ENCODE measurements at places on chromosomes 5 and 9. TPM values are rescaled to one million over a fixed set of nuclear protein-coding genes. Genes with fewer than 3 reads are reported as not detected.
A peak's percentile ranks its signal among the peaks of the same experiment; 100 is the strongest.

DNA sequence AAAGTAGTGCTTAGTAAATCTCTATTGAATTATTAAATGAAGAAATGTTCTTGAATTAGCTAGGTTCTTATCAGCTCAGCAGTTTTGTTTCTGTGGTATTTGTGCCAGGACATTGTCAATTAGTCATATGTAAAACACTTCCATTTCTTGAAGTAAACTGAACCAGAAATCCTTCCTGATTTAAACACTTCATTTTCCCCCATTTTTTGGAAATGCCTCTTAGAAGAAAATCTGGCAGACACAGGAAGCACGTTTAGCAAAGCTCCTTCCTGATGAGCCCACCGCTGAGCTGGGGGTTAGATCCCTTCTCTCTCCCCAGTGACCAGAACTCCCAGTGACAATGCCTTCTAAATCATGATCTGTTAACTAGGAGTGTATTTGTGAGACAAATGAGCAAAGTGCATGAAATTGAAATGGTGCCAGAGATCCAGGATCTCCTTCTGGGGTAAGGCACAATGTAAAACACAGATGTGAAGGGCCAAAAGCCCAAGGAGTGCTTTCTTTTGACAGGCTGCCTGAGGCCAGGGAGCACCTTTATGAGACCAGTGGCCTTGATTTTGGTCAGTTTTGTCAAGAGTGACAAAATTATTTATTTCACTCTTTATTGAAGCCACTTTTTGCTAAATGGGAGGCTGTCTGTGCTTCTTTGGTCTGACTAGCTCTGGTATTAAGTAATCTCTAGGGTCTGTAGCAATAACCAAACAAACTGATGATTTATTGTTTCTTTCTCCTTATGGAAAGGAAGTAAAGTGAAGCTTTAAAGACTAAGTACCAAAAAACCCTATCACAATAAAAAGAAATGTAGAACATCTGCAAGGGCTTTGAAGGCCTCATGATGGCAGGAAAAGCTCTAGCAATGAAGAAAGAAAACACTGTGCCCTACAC is 25.5 kb upstream of the RUSC2 start:
- H3K27ac ChIP-seq, result no peak overlapping the region
- DNase-seq, result no peak
- peaks cover 30% of the 10 kb centered on the region for H3K27me3 ChIP-seq
- no peaks in the 10 kb centered on the region for H3K4me1 ChIP-seq

DNA sequence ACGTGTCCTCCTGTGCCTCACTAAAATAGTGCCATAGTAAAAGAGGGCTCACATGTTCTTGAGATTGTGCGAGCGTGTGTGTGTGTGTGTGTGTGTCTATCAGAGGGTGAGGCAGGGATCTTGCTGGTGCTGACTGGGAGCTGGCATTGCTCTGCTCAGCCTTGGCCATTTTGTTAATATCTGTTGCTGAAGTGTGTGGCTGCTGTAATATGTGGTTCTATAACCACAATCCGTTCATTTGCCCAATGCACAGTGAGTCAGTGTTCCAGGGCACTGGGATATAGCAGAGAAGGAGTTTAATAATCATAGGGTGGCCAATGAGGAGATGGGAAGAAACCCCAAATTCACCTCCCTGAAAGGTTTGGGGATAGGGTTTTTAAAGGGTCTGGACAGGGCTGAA is 61.3 kb downstream of the RASGRF2 start:
- H3K4me1 ChIP-seq, result peaks cover 51% of the 10 kb centered on the region
- no peak overlapping the region for H3K4me3 ChIP-seq
- no peaks in the 10 kb centered on the region for H3K27me3 ChIP-seq
- H3K36me3 ChIP-seq, result no peaks in the 10 kb centered on the region
- no peak overlapping the region for H3K27ac ChIP-seq

- H3K27ac ChIP-seq, result no peak overlapping the region
- no peak for DNase-seq
- H3K4me3 ChIP-seq, result no peak overlapping the region
- H3K27me3 ChIP-seq, result no peaks in the 10 kb centered on the region
These were observed 186.6 kb downstream of the ATP10B start for GRCh38 chr5:160665460-160665859.

DNA sequence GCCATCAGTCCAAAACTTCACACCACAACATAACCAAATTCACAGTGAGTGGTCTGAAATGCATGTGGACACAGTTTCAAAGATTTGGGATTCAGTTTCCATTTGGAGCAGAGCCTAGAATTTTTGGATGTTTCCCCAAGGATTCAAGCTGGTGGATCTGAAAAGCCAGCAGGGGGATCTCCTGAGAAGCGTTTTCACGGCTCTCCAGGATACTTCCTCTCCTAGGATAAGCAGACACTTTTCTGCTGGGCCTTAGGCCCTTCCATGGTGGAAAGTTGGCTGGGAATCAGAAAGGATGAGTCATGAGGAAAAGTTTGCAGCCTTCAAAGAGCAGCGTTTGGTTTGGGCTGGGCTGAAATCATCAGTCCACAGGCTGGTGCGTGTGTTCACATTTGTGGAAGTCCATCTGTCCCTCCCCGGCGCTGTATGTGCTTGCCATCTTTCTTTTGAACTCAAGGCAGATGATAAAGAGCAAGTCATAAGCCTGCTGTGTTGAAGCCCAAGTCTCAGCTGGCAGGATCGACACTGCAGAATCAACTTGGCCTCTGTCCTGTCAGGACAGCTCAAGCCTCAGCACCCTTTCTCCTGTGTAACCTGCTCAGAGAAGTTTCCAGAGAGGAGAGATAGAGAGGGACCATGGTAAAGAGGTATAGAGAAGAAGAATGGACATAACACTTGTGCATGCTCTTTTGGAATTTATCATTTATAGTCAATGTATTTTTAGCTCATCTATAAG is 152.6 kb upstream of the MSX2 start:
- no peak overlapping the region for H3K27ac ChIP-seq
- H3K4me3 ChIP-seq, result no peak overlapping the region

GRCh38 chr5:149724884-149725283 is 5.2 kb upstream of the PPARGC1B start:
- H3K27ac ChIP-seq, result peak overlapping the region; percentile 65
- H3K4me1 ChIP-seq, result peaks cover 9% of the 10 kb centered on the region
- H3K27me3 ChIP-seq, result peaks cover 6% of the 10 kb centered on the region
- no peaks in the 10 kb centered on the region for H3K36me3 ChIP-seq
- DNase-seq, result no peak

GRCh38 chr5:1133510-1134201 is 21.8 kb upstream of the SLC12A7 start:
- no peaks in the 10 kb centered on the region for H3K36me3 ChIP-seq
- H3K4me3 ChIP-seq, result no peak overlapping the region
- no peak for DNase-seq
- peaks cover 9% of the 10 kb centered on the region for H3K4me1 ChIP-seq

DNA sequence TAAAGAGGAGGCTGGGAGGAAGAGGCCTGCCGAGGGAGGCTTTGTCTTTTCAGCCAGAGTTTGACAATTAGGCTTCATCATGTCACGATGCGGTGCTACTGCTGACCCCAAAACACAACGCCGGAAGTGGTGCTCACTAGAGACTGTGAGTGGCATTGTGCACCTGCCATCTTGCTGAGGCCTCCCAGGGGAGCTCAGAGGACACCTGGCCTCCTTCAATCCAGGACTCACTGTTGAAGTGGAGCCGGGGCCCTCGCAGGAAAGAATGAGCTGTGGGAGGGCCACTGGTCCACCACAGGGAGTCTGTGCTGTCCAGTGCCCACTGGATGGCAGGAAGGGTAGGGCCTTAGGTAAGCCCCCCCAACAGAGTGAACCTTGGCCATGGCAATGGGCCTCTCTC is 12.7 kb upstream of the SLC25A48 start:
- H3K36me3 ChIP-seq, result no peaks in the 10 kb centered on the region
- H3K27ac ChIP-seq, result no peak overlapping the region

GRCh38 chr5:176825234-176825633 is 14.9 kb downstream of the UNC5A start:
- peaks cover 9% of the 10 kb centered on the region for H3K27me3 ChIP-seq
- H3K4me3 ChIP-seq, result no peak overlapping the region
- no peaks in the 10 kb centered on the region for H3K4me1 ChIP-seq
- H3K36me3 ChIP-seq, result no peaks in the 10 kb centered on the region

LRRC70 gene
- total RNA-seq, result 0.85 TPM
